ENCODE measurements at places on chromosomes 5 and 9.

DNA sequence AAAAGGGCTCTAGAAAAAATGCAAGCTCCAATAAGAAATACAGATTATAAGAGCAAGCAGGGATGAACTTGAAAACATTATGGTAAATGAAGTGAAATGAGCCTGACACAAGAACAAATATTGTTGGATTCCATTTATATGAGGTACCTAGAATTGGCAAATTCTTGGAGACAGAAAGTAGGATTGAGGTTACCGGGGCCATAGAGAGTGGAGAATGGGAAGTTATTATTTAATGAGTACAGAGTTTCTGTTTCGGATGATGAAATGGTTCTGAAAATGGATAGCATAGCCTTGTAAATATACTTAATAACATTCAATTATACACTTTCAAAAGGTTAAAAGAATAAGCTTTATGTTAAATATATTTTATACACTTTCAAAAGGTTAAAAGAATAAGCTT, 75.6 kb upstream of the SLC12A2 start:
- DNase-seq, result no peak

GRCh38 chr5:108259306-108259705, 122.6 kb downstream of the FBXL17 start:
- no peak for DNase-seq

- DNase-seq, result no peak
Measured at GRCh38 chr5:173410459-173411233, 82.4 kb upstream of the STC2 start.

GRCh38 chr9:32526041-32526706, at the start of gene RIGI:
Gene RIGI, minus strand, starts transcription at chr9:32526196. Its CDS starts 30 bp downstream, at chr9:32526166.
- DNase-seq, result peak; percentile 82

Measured in B cell (primary cell).